ENCODE measurements at places on chromosomes 16 and 17.

GRCh38 chr16:7137560-7138330 is 194.9 kb upstream of the RBFOX1 start:
- DNase-seq, result no peak

- DNase-seq, result no peak
Observed at GRCh38 chr16:80344570-80344969, 196.2 kb upstream of the DYNLRB2 start.

- DNase-seq, result no peak
Observed at GRCh38 chr16:1095450-1096168, 435 bp downstream of the C1QTNF8 start.

DNA sequence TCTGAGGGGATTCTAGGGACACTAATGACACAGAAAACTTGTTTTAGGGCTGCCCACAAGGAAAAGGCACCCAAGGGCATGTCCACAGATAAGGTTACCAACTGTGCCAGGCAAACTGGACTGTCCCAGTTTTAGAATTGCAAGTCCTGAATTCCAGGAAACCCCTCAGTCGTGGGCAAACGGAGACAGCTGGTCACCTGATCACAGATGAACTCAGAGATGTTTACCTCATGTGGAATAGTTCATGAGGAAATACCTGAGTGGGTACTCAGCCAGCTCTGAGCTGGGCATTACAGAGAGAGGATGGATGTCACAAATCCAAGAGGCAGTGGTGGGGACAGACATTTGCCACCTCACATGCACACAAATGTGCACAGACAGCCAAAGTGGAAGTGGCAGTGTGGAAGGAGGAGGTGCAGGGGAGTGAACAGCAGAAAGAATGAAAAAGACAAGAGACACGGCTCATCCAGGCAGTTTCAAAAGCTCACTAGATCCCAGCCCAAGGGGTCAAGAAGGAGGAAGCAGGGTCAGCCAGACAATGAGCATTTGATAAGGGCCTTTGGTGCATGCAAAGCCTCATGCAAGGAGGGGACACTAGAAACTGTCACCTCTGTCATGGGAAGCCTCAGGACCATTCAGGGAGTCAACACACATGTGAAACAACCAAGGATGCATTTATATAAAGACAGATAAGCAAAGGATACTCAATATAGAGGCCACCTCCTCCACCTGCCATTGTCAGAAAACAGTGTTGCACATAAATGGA is 24.8 kb downstream of the TTLL6 start:
- DNase-seq, result no peak

DNA sequence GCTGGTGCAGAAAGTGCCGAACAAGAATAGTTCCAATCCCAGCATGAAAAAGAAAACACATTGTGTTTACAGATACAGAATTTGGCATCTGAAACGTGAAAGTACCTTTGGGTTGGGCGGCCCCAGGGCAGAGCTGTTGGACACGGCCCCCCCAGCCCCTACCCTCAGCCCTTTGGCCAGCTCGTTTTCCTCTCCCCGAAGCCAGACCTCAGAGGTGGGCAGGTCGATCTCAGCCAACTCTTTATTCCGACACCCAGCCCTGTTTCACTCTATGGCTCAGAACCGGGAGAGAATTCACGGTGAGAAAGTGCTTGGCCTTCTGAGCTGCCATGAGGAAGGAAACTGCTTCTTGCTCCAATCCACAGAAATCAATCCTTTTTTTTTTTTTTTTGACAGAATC is 11.3 kb downstream of the NTN1 start:
- no peak for DNase-seq

DNA sequence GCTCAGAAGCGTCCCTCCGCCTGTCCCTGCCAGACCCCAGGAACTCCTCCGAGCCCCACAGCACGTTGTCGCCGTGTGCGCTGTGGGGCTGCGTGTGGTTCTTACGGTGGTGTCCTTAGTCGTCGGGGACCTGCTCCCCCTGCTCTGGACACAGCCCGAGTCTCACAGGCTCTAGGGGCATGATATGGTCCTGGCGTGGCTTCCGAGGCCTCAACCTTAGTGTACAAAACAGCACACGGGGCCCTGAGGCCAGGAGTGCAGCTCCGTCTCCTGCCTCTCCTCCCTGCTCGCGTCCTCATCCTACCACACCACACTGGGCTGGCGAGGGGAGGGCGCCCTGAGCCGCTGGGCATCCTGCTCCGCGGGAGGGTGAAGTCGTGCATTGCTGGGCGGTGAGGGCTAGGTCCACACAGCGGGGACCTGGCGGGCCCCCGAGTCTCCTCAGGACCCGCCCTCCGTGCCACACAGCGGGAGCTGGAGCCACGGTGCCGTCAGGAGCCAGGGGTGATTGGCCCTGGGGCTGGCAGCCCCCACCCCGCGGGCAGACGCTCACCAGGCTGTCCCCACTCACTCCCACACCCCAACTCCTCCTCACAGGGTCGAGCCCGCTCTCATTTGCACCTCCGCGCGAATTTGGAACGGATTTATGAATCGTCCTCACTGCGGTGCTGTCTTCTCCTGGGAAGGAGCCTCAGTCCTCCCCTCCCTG is 1.2 kb upstream of the MAFG start:
- DNase-seq, result no peak

DNA sequence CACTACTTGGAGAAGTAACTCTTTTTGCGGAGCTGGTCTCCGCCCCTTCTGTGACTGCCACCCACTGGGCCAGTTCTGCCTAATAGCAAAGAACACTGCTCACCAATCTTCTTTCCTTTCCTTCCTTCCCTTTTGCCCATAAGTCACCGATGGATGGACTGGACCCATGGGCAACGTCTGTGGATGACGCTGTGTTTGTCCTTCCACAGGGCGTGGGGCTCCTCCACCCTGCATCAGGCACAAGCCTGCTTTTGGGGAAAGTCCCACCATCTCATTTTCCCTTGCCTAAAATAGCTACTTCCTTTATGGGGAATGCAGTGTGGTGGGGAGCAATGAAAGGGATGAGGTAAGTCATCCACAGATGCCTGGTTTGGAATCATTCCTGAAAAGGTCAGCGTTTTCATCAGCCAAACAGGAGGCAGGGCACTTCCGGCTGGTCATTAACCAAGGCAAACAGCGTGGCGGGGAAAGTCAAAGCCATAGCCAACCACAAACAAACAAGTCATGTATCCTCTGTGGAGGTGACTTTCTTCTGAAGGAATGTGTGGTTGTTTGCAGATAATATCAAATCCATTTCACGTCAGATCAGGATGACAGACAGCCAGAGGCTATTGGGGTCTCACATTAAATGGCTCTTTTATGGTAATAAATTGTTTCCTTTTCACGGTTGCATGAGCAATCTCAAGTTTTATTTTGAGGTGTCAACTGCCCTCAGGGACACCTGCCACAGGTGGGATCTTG is 30.7 kb upstream of the MED9 start:
- no peak for DNase-seq

Measured in Kasumi-1 (cell line).